ENCODE measurements at places on chromosomes 16 and 17.

DNA sequence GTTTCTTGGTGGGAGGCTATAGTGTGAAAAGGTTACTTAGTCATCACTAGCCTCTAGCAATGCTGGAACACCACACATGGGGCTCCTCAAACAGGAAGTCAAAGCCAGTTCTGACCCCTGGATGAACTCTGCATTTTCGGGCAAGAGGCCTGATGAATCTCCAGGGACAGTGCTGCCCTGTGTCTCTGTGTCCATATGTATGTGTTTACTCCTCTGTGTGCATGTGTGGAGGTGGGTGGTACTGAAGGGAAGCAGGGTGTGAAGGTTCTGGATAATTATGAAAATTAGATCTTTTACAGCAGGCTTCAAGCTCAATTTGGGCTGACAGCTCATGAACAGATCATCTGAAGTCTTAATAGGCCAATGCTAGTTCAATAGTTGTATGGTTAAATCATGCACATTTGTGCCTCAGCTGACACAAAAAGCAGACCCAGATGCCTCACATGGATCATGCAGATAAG, 133.6 kb downstream of the SNX11 start:
- DNase-seq: no peak

DNA sequence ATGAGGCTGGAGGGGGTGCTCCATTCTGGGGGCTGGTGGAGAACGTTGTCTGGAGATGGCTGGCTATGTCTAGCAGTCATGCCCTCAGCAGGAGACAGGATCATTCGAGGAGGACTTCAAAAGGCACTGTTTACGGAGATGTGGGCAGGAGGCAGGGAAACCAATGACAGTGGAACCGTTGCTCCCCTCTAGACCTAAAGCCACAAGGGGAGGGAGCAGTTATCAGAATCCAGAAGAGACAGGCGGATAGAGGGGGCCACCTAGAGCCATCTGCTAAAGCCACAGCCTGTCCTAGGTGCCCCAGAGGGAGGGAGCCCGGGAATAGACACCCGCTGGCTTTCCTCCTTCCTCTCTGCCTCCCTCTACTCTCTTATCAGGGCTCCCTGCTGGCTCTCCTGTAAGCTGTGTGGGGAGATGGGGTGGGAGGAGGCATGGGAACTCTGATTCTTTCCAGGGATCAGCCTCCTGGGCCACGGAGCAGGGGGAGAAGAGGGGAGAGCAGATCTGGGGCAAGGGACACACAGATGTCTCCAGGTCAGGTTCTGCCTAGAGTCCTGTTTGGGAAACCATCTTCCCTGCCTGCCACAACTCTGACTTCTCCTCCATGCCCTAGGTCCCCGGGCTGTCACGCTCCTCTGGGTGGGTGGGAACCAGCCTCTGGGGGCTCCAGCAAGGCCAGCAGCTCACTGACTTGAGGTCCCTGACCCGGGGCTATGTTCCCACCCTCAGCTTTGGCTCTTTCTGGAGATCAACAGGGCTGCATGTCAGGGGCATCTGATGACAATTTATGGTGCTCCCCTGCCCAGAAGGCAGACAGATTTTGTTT, 42.3 kb downstream of the IRX3 start:
- no peak for DNase-seq

GRCh38 chr16:50093607-50094539, 28.1 kb downstream of the HEATR3 start:
- no peak for DNase-seq

DNA sequence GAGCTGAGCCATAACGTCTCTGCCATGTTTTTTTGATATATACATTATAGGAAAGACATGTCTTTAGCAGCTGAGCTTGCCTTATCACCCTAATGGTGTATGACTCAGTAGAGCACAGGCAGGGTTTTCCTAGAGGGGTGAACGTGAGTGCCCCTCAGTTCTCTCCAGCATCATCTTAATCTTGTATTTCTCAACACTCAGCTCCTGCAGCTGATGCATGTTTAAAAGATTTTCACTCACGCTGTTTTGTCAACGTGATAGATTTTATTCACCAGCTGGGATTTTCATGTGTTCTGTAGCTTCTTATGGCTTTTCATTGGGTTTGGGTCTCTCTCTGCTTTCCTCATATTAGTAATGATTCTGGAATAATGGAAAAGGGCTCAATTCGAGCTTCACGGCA, 186.0 kb upstream of the PMFBP1 start:
- DNase-seq: no peak

DNA sequence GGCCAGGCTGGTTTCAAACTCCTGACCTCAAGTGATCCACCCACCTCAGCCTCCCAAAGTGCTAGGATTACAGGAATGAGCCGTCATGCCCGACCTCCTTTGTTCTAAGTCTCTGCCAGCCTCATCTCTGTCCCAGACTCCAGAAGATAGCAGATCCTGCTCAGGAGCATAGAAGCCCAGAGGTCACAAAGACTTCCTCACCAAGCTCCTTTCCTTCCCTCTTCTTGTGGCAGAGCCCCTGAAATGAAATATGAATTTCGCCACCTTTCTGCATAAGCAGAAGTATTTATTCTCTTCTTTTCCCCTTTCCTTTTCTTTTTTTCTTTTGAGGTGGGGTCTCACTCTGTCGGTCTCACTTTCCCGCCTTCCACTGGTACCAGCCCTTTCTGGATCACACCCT, 11.5 kb upstream of the PIPOX start:
- no peak for DNase-seq

DNA sequence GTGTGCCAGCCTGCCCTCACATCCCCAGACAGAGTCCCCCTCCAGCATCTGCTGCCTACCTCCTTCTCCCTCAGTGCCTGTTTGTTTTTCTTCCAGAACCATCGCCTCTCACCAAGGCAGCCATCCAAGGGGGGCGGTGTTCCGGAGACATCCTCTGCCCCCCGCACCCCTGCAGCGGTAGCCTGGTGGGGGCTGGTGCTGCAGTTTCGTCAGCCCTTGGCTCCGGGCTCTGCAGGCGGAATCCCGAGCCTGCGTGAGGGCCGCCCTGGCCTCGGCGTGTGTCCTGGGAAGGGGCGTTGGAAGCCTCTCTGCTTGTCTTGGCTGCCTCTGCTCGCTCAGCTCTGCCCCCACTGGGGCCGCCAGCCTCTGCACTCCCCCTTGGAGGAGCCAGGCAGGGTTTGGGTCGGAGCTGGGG, 126.0 kb upstream of the CIBAR2 start:
- no peak for DNase-seq

DNA sequence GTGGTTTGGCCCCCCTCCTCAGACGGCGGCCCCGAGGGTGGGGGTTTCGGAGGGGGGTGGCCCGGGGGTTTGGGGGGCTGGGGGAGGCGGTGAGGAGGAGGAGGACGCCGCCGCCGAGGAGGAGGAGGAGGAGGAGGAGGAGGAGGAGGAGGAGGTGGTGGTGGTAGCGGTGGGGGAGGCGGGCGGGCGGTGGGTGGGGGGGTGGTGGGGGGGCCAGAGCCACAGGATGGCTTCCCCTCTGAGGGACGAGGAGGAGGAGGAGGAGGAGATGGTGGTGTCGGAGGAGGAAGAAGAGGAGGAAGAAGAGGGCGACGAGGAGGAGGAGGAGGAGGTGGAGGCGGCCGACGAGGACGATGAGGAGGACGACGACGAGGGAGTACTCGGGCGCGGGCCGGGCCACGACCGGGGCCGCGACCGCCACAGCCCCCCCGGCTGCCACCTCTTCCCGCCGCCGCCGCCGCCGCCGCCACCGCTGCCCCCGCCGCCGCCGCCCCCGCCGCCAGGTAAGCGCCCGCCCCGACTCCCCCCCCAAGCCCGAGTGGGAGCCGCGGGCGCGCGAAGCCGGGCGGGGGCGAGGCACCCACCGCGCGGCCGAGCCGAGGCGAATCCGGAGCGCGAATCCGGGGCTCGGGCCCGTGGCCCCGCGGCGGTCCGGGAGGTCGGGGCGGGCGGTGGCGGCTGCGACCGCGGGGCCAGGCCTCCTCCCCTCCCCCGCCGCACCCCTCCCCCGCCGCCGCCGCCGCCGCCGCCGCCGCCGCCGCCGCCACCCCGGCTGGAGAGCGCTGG, 3.8 kb upstream of the CHD3 start:
- peak; percentile 90 for DNase-seq

GRCh38 chr17:75308732-75309629, 19.7 kb upstream of the SLC25A19 start:
- DNase-seq: peak; percentile 82

DNA sequence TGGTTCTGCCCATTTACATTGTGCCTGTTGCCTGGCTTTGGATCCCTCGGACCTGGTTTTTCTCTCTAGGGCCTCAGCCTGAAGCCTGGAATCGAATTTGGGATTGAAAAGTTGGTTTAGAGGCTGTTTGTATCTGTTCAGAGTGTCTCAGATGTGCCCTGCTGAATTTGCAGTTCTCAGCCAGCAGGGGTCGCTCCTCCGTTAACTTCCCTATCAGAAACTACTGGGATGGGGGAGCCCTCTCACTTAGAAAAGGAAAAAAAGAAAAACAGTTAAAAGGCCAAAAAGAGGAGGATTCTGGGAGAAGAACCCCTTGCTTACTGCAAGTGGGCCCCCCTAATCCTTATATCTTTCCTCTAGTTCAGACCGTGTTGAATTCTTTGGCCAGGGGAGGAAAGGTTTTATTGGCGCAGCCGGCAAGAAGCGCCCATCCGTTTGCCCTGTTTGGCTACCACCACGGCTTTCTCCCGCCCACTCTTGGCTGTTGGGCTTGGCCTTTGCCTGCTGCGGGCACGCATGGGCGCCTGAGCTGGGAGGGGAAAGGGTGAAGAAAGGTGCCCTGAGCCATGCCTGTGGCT, 8.7 kb downstream of the FZD2 start:
- no peak for DNase-seq

- peak; percentile 93 for DNase-seq
These were observed at the start of gene HID1 for GRCh38 chr17:74972107-74972972. TSS of gene HID1 (minus strand) at chr17:74972759. CDS start at chr17:74972656, 103 bp downstream.

- no peak for DNase-seq
These were observed 252.5 kb downstream of the SLC39A11 start for GRCh38 chr17:72840019-72840418.

DNA sequence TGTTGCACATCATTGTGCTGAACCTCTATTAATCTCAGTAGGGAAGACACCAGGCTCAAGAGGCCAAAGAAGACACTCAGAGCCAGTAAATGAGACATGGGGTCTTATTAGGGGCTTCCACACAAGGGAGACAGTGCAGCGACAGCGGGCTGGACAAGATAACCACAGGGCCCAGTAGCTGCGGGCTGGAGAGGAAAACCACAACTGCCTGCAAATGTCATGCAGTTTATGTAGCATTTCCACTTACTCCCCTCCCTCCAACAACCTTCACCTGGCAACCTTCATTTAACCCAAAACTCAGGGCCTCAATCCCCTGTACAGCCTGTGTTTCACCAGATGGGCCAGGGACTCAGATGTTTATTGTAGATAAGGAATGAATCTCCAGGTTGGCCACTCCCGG, 185.6 kb downstream of the UTP18 start:
- no peak for DNase-seq

GRCh38 chr17:56838687-56839086, 4.7 kb downstream of the DGKE start:
- DNase-seq: no peak

DNA sequence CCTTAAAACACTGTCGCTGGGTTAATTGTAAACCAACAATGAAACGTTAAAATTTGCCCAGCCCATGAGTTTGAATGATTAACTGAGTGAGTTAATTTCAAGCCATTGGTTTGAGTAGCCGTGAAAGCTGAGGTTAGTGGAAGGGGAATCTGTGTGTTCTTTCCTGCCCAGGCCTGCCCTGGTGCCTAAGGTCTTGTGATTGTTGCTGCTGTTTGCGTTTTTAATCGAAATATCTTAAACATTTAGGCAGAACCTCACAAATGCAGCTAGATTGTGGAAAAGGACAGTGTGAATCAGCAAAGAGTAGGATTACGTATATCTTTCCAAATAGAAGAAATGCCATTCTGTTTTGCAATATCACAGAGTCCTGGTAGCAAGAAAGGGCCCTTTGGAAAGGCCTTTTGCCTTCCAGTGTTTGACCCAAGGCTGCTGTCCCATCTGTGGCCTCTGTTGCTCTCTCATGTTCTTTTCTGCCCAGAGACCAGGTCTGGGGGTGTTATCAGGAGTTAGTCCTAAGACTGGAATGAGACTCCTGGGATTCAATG, 113.8 kb downstream of the MSI2 start:
- no peak for DNase-seq

- no peak for DNase-seq
These were observed 263.6 kb downstream of the PARN start for GRCh38 chr16:14366447-14366846.

- peak; percentile 89 for DNase-seq
These were observed 523 bp downstream of the KCTD2 start for GRCh38 chr17:75047398-75048098.

DNA sequence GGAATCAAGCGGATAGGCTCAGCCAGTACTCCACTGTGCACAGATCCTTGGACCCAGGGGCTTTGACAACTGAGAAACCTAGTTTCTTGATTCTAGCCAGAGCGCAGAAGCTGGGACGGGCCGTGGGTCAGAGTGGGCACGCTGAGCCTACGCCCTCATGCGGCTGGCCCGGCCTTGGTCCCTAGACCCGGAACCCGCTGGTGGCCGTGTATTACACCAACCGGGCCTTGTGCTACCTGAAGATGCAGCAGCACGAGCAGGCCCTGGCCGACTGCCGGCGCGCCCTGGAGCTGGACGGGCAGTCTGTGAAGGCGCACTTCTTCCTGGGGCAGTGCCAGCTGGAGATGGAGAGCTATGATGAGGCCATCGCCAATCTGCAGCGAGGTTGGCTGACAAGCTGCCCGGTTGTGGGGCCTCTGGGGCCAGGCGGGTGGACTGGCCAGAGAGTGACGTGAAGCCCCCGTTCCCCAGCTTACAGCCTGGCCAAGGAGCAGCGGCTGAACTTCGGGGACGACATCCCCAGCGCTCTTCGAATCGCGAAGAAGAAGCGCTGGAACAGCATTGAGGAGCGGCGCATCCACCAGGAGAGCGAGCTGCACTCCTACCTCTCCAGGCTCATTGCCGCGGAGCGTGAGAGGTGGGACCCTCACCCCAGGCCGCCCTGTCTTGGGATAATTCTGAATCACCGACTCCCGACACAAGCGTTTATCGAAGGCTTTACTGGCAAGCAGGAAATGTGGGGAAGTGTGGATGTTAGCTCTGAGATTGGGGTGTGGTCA, 946 bp downstream of the STUB1 start:
- DNase-seq: peak; percentile 82

GRCh38 chr16:3496386-3496785, 1.1 kb upstream of the C16orf90 start:
- peak; percentile 61 for DNase-seq

DNA sequence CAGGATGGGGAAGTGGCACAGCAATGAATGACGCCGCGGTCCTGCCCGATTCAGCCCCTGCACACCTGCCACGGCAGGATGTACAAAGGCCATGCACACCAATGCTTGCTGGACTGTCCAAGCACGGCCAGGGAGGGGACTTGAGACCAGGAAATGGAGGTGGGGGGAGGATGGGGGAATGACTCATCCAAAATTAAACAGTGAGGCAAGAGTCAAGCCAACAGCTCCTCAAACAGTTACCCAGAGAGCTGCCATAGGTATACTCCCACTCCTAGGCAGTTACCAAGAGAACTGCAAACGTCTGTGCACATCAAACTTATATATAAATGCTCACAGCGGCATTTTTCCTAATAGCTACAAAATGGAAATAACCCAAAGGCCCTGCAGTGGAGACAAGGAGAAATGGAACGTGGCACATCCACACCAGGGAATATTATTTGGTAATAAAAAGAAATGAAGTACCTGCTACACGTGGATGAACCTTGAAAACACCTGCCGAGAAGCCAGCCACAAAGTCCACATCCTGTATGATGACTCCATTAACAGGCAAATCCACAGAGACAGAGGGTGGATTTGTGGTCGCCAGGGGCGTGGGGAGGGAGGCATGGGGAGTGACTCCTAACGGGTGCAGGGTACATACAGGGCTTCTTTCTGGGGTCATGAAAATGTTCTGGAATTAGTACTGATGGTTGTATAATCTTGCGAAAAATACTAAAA, 54.1 kb downstream of the VAC14 start:
- DNase-seq: no peak

GRCh38 chr17:75231741-75232464, 26.4 kb downstream of the NUP85 start:
- no peak for DNase-seq
